Right ventricle myocardium inferior (tissue), 1 donor: ENCODE measurements at places on chromosomes 7 and 10. TPM values are rescaled to one million over a fixed set of nuclear protein-coding genes. Genes with fewer than 3 reads are reported as not detected.

GRCh38 chr10:103740611-103741010 is 114.8 kb downstream of the SH3PXD2A start:
- DNase-seq: no peak

- DNase-seq: no peak
These were observed 654.2 kb upstream of the STEAP1 start for GRCh38 chr7:89500084-89500483.

GRCh38 chr10:44975431-44976331 is 2.9 kb downstream of the DEPP1 start:
- peak; percentile 66 for DNase-seq

GRCh38 chr10:54620352-54620751 is 180.7 kb downstream of the PCDH15 start:
- DNase-seq: no peak

DNA sequence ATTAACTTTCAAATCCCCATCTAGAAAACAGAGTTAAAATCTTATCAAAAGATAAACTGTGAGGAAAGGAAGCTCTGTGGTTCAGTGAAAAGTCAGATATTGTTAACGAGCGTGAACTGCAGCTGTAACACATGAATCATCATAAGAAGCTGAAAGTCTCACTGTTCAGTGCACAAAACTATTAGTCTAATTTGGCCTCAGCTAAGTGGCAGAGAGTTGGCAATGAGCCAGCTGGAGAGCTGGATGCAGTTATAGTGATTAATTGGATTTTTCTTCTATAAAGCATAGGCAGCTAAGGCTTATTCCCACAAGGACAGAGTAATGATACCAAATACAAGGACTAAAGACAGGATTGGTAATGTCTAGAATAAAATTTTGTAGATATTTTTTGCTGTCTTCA is 101.1 kb upstream of the ABCB5 start:
- DNase-seq: no peak

GRCh38 chr10:86509145-86509544 is 12.4 kb downstream of the WAPL start:
- no peak for DNase-seq

DNA sequence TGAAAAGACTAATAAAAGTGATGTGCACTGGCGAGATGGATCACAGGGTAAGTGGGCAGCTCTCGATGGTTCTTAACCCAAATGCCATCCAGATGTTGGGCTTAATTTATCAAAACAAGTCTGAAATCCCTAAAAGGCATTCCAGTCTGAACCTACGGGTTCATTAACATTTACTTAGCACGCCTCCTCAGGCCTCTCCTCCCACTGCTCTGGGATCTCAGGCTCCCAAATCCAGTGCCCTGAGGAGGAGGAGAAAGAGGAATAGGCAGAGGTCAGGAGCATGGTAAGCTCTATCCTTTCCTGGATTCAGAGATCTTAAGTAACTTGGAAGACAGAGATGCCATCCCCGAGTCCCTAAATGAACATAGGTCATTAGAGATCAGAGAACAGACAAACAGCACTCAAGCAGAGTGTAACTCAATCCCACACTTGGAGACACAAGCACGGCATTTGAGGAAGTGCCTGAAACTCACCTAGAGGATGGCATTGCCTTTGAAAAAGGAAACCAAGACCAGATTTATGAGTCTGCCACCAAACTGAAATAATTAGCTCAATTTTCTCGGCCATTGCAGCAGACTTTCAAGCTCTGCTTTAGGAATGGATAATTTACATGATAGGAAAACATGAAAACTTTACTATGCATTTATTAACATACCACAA is 140.9 kb downstream of the CXCL12 start:
- no peak for DNase-seq

DNA sequence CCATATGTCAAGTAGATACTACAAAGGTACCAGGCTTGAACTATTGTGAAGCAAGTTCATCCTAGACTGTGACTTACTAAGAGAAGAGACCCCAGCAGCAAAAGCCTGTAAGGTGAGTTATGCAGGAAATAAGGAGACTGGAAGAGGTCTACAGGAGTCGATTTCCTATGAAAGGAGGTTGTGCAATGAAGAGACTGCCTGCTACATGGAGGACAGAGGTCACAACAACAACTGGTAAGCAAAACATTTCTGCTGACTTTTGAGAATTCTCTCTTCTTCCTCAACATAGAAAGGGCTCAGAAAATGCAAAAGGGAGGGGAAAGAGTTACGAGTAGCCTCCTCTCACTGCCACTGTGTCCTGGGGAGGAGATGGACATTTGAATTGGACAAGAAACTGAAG is 42.4 kb downstream of the PDK4 start:
- DNase-seq: no peak

- no peak for DNase-seq
These were observed 62.2 kb downstream of the ZEB1 start for GRCh38 chr10:31381171-31381570.

The POP7 gene
- 29.2 TPM for total RNA-seq

The HYAL4 gene
- not detected for total RNA-seq

The GPR26 gene
- total RNA-seq: not detected

The MOGAT3 gene
- total RNA-seq: not detected
